ENCODE measurements at places on chromosomes 13 and 19.

DNA sequence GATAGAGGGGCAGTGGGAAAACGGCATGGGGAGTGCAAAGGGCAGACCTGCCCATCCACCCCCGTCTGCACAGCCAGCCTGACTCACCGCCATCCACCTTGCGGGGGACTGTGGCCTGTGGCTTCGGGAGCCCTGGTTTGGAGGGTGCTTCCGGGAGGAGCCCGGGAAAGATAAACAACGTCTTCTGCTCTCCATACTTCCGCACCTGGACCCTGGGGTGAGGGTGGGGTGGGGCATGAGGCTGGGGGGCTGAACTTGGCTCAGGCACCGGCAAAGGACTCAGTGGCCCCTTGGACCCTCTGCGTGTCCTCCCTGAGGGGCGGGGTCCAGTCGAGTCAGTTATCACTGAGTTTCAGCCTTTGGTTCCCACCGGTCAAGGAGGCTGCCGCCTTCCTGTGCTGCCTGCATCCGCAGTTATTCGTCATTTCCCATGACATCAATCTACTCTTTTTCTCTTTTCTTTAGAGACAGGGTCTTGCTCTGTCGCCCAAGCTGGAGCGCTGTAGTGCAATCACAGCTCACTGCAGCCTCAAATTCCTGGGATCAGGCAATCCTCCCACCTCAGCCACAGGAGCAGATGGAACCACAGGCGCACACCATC, 3.2 kb downstream of the GPR108 start:
- no peak for DNase-seq

- DNase-seq = no peak
Measured at GRCh38 chr13:34413538-34414210, 528.4 kb upstream of the NBEA start.

- DNase-seq = no peak
Measured at GRCh38 chr13:80666782-80667552, 326.0 kb upstream of the SPRY2 start.

DNA sequence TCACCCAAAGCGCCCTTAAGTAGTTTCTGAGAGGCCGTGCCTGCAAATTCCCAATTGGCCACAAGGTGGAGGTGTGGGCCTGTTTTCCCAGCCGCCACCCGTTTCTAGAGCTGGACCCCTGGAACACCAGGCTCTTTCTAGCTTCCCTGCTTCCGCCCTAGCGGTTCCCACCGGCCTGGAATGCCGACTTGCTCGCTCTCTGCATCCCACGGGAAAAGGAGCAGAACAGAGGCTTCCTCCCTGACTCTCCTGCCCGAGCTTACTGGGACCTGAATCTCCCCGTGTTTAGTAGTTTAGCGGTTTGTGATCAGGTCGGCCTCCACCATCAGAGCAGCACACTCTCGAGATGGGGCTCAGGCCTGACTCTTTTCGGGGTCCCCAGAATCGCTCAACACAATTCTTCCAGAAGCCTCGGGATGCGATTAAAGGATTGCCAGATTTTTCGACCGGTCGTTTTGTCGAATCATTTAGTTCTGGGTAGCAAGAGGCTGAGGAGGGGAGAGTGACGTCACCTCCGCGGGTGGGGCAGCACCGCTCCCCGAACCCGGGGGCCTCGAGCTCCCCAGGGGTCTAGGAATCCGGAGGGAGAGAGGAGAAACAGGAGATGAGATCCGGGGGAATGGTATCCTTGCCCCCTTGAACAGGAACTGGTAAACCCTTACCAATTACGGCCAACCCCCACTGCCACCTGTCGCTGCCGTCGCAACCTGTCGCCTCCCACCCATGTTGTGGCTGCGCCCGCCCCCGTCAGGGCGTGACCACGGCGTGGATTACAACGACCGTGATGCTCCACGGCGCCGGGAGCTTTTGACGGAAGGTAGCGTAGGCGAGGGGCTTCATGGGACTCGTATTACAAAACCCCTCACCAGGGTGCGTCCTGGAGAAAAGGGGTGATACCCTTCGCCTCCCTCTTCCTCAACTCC, 8.0 kb downstream of the NAPSA start:
- DNase-seq = peak; percentile 47

DNA sequence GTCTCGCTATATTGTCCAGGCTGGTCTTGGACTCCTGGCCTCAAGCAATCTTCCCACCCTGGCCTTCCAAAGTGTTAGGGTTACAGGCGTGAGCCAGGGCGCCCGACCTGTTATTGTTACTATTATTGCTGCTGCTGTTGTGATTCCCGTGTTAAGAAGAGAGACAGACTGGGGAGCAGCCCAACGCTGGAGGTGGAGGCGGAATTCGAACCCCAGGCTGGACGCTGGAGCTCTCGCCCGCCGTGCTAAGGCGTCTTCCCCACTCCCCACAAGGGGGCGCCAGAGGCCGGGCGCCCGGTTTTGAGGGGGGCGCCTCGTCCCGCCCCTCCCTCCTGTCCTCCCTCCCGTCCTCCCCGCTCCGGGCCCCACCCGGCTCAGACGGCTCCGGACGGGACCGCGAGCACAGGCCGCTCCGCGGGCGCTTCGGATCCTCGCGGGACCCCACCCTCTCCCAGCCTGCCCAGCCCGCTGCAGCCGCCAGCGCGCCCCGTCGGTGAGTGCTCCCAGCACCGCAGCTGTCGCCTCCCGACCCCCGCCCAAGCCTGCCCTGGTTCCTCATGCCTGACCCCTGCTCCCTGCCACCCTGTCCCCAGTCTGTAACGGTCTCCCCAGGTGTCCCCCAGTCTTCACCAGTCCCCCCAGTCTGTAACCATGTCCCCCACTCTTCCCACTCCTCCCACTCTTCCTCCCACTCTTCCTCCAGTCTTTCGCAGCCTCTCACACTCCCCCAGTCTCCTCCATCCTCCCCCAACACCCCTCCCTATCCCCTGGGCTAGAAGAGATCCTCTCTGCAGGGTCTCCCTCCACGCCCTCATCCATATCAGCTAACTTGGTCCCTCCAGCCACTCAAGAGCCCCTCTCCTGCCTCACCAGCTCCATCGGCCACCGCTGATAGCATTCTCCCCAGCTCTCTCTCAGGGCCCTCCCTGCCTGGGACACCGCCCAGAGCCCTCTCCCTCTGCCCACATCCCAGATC, at the start of gene EHD2:
TSS of gene EHD2 (plus strand) at position 377 of the 976 bp plus-strand sequence. CDS start 3,191 bp downstream, outside the sequence.
- DNase-seq = peak; percentile 53

GRCh38 chr19:30916238-30916637, 433.0 kb downstream of the TSHZ3 start:
- no peak for DNase-seq

- no peak for DNase-seq
Measured at GRCh38 chr13:29411481-29411880, 184.0 kb downstream of the SLC7A1 start.

- DNase-seq = no peak
Measured at GRCh38 chr19:28489776-28490175, 723.2 kb downstream of the UQCRFS1 start.

- no peak for DNase-seq
Measured at GRCh38 chr13:40271271-40271885, 395.1 kb downstream of the FOXO1 start.

DNA sequence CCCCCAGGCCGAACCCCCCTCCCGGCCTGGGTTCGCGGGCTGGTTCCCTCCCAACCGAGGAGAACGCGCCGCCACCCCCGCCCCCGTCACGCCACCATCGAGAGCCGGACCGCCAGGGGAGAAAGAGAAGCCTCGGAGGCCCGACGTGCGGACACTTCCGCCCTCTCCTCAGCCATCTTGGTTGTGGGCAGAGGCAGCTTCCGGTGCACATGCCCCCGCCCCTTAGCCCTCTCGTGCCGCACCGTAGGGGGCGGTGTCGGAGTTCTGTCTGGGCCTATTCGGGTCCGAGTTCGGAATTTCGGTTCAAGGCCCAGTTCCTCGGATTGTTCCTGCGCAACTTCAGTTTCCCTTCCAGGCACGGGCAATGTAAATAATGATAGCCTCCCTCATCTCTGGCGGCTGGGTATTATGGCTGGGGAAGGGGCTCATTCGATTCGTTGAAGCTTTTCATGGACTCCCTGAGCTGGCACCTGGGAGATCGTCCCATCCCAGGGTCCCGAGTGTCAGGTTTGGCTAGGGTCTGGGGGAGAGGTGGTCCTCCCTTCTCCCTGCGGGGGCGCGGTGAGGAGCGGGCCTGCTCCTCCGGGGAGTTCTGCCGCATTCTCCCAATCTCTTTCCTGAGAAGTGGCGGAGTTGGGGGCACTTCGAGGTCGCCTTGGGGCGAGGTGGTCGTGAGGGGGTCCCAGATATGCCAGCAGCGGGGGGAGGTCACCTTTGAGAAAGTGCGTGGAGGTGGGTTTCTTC, at the start of the genes IER2 and STX10:
TSS of gene IER2 (plus strand) at position 225 of the 744 bp plus-strand sequence. CDS start 2,776 bp downstream, outside the sequence.
TSS of gene STX10 (minus strand) at position 189 of the 744 bp plus-strand sequence. CDS start 202 bp downstream, outside the sequence.
- DNase-seq = peak; percentile 79

GRCh38 chr19:23822735-23823134, 64.0 kb upstream of the ZNF681 start:
- no peak for DNase-seq

DNA sequence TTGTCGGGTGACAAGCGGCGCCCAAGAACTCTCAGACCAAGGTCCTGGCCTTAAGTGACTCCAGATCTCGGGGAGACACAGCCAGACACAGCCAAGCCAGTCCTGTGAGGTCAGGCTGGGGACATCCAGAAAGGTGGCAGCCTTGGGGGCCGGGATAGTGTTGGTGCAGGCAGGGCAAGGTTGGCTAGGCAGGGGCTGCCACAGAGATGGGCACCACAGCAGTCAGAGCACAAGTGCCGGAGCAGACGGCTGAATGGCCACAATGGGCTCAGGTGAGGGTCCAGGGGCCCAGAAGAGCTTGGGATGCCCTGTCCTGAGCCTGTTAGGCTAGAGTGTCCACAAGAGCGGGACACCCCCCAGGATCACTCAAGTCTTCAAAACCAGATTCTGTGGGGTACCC, 32.2 kb downstream of the MAU2 start:
- DNase-seq = no peak

GRCh38 chr19:53328967-53329366, 4.6 kb upstream of the ZNF845 start:
- DNase-seq = no peak

DNA sequence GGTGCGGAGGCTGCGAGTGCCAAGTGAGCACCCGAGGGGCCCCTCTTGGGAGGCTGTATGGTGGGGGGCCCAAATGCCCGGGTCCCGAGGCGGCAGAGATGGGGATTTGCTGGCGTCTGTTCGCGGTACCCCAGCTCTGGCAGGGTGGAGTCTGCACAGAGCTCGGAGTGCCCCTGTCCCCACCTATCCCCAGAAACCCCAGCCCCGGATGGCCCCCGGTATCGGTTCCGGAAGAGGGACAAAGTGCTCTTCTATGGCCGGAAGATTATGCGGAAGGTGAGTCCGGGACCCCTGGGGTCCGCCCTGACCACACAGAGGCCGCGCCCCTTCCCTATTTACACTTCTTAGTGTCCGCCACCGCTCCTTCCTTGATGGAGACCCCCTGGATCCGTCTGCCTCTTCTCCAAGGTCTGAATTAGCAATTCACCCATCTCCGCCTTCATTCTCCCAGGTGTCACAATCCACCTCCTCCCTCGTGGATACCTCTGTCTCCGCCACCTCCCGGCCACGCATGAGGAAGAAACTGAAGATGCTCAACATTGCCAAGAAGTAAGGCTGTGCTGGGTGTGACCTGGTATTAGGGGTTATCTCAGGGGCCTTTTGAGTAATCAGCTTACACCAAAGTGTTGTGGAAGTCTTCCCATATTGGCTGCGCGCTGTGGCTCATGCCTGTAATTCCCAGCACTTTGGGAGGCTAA, 630 bp downstream of the PNPLA6 start:
- no peak for DNase-seq

DNA sequence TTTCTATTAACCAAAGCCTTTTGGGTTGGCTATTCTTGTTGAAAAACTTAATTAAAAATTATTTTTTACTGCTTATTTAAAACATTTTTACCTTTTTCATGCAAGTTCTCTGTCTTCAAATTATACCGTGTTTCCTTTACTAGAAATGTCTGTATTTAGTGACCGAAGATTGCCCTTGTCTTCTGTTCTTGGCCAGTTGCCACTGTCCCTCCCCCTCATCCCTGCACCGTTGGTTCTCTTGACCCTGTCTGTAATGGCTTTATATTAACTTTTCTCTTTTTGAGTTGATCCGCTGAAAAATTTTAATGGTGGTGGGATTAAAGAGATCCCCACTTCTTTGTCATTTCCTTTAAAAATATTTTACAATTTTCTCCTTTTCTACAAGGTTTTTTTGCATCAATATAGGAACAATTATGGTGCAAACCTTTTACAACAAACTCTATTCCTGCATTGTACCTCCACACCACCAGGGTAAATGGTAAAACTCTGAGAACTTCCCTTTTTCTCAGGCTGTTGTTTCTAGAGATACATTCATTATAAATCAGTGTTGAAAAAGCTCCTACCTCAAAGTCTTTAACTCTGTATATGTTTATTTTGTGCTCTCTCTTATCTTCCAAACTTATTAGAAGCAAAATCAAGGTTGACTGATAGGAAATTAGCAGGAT, 12.9 kb upstream of the RNF113B start:
- DNase-seq = no peak

GRCh38 chr19:33343859-33344572, 29.5 kb upstream of the CEBPG start:
- no peak for DNase-seq

GRCh38 chr13:23570099-23570920, at the start of gene TNFRSF19:
TNFRSF19 (plus strand) TSS chr13:23570412; CDS start chr13:23590184, 19,772 bp downstream.
- peak; percentile 40 for DNase-seq

Data from NCI-H1694 (cell line).